ENCODE measurements at places on chromosomes 3 and 15. TPM values are rescaled to one million over a fixed set of nuclear protein-coding genes. Genes with fewer than 3 reads are reported as not detected.
A peak's percentile ranks its signal among the peaks of the same experiment; 100 is the strongest.

DNA sequence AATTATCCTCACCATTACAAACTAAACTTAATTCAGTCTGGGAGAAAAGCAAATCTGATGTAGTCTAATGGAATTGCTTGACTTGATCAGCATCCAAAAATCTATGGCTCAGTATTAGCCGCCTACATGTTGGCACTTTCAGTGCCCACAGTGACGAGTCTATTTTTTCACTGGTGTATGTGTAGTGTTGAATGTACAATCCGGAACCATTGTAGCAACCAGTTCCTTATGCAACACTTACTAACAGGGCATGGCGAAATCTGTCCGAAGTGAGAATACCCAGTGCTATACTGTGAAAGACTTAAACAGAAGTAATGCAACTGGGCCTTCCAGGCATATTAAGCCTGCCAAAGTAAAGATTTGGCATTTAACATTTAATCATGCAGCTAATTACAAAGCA is 18.6 kb downstream of the LRRN1 start:
- DNase-seq = no peak

GRCh38 chr15:79798311-79798710 is 98.5 kb downstream of the MTHFS start:
- no peak for DNase-seq

GRCh38 chr15:78350058-78350457 is 9.9 kb downstream of the CRABP1 start:
- no peak for DNase-seq

DNA sequence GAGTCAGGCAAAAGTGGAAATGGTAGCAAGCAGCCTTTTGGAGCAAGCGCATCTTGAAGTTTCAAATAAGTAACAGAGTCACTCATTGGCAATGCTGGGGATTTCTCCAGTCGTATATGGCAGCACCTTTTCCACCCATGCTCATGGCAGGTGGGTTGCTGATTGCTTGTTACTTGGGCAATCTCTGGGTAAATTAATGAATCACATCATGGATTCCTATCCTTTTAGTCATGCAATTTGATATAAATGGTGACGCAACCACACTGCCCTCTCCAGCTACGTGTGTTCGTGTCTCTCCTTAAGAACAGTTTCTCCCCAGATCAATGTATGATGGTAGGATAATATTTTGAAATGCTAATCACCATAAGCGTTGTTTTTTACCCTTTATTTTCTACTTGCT is 339.9 kb upstream of the KCNH8 start:
- no peak for DNase-seq

GRCh38 chr3:133459400-133459799 is 59.5 kb downstream of the BFSP2 start:
- peak; percentile 18 for DNase-seq

DNA sequence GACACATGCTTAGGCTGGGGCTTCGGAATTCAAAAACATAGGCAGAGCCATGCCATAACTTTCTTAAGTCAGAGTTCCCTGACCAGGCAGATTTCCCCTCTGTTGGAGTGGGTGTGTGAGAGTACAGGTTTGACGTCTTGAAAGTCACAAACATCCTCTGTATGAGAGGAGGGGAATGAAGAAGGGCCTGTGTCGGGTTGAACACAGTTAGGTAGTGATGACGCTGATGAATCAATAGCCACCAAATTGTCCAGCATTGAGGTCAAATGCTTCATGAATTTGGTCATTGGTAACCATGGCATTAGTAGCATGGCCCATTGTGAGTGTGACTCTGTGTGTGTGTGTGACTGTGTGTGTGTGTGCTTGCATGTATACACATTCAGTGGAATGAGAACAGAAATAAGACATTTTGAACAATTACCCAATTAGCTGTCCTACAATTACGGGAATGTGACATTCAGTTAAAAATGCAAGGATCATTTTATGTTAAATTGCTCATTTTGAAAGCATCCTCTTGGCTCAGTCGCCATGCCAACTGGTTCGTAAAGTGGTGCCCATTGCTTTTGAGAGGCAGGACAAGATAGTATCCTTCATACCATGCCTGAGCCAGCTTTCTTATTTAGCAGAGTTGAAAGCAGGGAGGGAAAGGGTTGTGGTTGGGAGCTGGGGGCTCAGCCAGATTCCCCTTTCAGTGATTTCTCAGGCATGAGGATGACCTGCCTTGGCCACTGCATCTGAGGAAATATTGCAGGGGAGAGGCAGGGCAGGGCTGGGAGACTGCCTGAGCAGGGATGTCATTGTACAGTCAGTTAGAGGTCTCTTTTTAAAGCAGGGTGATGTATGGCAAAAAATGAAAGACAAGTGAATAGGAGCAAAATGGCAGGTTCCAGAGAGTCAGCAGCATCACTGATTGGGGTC is 35.4 kb downstream of the RBP2 start:
- no peak for DNase-seq

DNA sequence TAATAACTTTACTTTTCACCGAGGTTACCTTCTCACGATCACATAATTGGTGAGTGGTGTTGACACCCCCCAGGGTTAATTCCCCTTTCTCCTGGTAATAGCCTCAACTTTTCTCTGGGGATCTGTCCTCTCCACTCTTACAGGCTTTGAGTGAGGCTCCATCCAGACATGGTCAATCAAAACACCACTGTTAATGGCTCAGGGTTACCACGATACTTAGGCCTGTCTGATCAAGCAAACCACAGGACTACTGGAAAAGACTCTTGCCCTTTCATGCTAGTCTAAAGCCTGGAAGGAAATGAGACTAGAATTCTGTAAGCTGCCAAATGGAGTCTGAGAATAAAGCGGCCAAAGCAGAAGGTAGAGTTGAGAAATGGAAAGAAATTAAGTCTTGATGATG is 56.5 kb upstream of the STT3B start:
- no peak for DNase-seq

- peak; percentile 51 for DNase-seq
Observed at GRCh38 chr3:31831591-31831990, 149.5 kb downstream of the OSBPL10 start.

GRCh38 chr3:139151530-139151929 is 106.8 kb upstream of the PRR23C start:
- DNase-seq = no peak

DNA sequence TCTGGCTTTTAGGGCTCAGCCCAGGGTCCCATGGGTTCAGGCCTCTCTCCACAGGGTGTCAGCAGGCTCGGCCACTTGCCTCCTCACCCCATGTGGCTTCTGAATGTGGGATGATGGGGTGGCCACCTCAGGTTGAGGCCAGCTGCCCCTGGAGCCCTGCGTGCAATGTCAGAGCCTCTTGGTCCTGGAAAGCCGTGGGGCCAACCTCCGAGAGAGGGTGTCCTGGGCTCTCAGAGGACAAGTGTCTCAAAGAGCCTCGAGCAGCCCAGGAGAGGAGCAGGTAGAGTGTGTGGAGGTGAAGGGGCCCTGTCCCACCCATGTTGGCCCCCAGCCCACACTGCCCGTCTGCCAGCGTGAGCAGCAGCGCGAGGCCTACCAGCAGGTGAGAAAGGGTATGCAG is 86.0 kb downstream of the PLXNA1 start:
- no peak for DNase-seq

GRCh38 chr3:158659454-158660237 is 12.8 kb downstream of the LXN start:
- DNase-seq = peak; percentile 98

DNA sequence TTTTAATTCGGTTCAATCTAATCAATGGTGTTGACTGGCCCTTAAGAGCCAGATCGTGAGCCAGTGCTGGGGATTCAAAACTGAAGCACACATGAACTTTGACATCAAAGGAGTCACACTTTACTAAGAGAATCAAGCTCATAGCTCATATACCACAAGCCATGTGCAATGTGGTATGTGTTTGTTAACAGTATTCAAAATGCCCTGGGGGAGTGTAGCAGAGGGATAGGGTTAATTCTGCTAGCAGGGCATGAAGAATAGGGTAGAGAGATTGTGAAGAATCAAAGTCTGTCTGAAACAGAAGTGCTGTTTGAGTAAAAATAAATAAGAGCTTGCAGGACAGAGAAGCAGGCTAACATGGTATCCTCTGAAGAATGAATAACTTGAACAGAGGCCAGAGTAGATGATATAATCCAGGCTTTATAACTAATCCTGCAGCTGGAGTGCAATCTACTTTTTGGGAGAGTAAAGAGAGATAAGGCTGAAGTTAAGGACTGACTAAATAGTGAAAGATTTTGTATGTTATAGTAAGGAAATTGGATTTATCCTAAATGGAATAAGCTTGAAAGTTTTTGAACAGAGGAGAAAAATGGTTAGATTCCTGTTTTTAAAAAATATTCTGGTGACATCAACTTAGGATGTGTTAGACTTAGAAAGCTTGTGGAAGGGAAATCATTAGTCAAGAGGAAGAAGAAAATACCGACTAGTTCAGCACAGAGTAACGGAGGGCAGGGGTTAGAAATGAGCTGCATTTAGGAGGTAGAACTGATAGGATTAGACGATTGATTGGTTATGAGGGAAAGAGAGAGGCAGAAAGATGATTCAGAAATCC is 292.0 kb downstream of the NFKBIZ start:
- no peak for DNase-seq

DNA sequence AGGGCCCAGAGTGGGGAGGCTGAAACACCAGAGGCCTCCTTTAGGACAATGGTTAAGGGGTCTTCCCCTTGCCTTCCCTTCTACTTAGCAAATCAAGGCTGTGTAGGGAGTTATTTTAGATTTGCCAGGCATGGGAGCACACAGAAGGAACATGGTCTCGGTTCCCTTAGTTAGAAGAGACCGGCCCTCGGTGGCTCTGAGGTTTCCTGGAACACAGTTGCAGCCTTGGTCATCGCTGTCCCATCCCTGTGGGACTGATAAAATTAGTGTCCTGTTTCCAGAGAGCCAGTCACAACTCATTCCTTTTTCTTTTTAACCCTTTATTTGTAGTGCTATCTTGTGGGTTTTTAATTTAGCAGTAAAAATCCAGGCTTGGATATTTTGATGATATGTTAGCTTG is 81.4 kb downstream of the CRTC3 start:
- no peak for DNase-seq

GRCh38 chr15:67781907-67782690 is 43.2 kb upstream of the SKOR1 start:
- no peak for DNase-seq

DNA sequence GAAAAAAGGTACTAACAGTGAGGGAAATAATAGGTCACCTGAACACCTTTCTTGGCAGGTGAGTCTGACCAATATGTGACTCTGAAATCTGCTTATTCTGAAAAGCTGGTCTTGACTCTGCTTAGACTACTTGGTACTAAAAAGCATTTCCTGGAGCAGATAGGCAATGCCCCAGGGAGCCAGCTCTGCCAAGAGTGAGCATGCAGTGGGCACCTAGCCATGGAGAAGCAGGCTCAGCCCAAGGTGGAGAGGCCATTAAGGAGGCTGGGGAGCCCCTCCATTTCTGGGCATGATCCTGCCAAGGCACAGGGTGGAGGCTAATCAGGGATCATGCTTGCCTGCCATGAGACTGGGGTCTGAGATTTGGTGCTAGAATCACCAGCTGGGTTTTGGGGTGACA is 1.6 kb upstream of the LTF start:
- no peak for DNase-seq

DNA sequence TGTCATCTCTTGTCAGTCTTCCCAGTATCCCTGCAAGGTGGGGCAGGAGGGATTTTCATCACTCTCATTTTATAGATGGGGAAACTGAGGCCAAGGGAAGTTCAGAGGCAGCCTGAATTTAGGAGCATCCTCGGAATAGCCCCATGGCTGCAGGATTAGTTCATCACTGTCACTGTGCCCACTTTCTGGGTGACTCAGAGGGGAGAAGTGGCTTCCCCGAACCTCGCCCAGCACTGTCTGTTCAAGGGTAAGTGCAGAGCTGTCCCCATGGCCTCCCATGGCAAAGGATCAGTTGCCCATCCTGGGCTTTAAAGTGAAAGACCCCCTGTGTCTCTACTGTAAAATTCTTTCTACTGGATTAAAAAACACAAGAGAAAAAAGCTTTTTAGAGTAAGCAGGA is 60.0 kb upstream of the SEC13 start:
- no peak for DNase-seq

DNA sequence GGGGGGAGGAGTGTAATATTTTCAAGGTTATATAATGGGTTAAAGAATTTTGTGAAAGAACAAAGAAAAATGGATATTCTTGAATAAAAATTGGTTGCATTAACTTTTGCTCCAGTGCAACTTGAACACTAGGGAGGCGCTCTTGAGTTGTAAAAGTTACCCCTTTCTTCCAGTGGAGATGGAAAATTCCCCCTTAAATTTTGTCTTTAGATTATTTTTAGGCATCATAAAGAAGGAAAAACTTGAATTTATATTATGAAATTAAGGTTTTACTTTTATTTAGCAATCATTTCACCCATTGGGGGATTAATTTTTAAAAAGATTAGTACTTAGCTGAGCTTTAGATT is 550 bp upstream of the CHD2 start:
- DNase-seq = no peak

GRCh38 chr3:171163101-171164066 is 136.9 kb upstream of the SLC2A2 start:
- peak; percentile 14 for DNase-seq

DNA sequence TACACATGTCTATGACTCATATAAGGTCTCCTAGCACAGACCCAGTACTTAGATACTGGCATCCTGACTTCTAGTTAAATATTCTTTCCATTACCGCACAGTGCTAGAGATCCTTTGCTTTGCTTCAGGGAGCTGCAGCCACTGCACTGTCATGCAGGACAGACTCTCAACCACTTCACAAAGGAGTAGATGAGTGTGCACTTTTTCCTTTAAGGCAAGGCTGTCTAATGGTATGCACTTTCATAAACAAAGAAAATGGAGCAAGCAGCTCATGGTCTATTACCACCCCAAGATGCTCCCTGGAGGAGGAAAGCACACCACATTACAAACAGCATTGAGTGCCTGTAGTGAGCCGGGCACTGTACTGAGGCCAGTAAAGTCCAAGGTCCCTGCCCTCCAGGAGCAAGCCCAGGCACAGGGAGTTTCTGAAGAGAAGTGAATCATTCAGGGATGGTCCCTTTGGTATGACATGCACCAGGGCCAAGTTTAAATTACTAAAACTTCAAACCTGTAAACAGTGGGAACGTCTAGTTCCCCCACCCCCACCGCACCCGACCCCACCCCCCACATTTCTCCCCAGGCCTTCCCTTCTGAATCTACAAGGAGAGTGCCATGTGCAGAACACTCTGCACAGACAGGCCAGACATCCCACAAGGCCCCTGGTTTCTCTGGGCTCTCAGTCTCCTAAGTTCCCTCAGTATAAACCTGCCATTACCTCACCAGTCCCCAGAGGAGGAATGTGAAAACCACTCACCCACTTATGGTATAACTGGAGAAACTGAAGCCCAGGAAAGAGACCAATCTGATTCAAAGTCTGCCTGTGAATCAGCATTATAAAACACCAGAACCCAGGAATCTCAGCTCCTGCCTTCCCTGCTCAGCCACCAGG is 107.8 kb upstream of the BCL6 start:
- DNase-seq = no peak

GRCh38 chr3:40846451-40846850 is 321.7 kb downstream of the ZNF621 start:
- DNase-seq = no peak

DNA sequence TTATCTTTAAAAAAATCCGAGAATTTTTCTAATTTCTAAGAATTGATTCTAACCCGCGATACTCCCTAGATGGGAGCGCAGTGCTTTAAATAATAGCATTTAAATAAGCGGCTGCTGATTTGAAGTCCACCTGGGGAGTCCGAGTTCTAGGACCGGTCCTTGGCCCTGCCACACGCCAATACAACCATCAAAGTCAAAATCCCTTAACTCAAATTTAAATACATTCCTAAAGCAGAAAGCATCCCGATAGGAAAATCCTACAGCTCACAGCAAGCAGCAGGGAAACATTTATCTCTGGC is 508 bp upstream of the ECT2 start:
- DNase-seq = no peak

The MST1R gene
- total RNA-seq = 0.13 TPM

The BMF gene
- 4.1 TPM for total RNA-seq

The PLAAT1 gene
- total RNA-seq = 0.89 TPM

The CPEB1 gene
- not detected for total RNA-seq

The ZIC1 gene
- total RNA-seq = not detected

The PRC1 gene
- 108 TPM for total RNA-seq
